ENCODE measurements at places on chromosomes 6 and 20.

DNA sequence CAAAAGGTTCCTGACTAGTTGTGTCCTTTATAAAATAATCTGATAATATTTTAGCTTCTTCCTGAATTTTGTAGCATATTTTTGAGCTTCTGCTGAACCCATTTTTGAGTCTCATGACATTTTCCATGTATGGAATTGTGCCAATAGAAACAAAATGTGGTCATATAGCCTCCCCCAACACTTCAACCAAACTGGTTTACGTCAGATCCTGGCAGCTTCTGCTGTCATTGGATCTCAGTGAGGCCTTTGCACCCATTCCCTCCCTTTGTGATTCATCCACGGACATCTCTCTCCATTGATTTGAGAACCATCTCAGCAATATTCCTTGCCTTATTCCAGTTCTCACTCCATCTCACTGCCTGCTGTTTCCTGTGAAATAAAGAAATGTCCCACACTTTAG lies 166.0 kb upstream of the PROKR2 start:
- no peak for DNase-seq

DNA sequence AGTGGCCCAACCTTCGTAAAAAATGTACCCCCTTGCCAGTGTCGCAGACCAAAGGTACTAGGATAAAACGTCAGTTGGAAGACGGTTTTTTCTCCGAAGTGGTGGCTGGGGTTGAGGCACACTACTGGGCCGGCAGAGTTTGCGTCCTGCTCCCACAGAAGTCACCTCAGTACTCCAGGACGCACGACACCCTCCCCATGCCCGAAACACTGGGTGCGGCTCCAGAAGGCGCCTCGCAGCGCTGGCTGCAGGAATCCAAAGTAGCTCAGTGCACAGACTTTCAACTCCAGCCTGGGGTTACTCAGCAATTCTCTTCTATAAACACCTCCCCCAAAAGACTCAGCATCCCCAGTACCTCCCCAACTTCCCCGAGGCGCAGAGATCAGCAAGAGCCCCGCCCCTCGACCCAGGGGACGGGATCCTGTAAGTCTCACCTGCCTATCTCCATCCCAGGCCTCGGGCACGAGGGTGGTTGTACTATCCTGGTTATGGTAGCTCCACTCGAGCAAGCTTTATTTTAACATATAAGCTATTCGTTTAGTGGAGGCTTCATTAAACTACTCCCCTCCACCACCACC lies 88.2 kb downstream of the ZFP64 start:
- no peak for DNase-seq

- DNase-seq = no peak
These were observed 6.1 kb downstream of the GLP1R start for GRCh38 chr6:39054577-39055142.

DNA sequence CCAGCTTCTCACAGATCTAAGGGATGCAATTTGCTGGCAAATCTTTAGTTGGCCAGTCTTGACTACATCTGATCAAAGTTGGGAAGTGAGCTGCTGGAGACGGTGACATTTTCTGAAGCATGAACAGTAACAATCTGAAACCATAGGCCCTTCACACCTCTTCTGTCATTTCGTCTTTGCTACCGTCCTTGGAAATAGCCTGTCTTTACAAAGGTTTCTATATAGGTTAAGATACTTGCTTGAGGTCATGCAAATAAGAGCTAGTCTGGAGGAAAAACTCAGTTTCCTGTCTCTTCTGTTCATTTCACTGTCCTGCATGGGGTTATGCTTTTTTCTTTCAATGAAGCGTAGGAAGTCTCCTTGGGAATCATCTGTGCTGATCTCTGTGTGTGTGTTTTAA lies 55.6 kb downstream of the CARMIL1 start:
- no peak for DNase-seq

Data from stimulated activated CD8-positive, alpha-beta memory T cell treated with anti-CD3 and anti-CD28 coated beads, Interleukin-4, amount 100 ng/mL, for 4 hours (primary cell).